Stimulated activated naive CD4-positive, alpha-beta T cell treated with Interleukin-2 at 50 U/mL for 16 hours (primary cell): ENCODE measurements at places on chromosomes 7 and 10.
A peak's percentile ranks its signal among the peaks of the same experiment; 100 is the strongest.

DNA sequence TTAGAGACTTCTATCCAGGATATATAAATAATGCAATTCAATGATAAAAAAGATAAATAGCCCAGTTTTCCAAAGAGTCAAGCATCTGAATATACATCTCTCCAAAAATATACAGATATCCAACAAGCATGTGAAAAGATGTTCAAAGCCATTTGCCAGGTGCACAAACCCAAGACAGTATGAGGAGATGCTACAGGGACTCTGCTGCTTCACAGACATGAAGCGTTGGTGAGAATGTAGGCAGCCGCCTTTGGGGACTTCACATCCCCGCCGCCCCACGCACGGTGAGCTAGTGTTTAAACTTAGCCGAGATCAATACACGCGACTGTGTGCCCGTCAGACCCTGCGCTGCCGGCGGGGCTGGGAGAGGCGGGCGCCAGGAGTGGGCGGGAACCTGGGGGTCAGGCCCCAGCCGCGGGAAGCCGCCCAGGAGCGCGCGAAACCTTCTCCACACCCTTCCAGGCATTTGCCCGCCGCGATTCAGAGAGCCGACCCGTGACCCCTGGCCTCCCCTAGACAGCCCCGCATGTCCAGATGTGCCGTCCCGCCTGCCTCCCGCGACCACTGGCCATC, 927 bp upstream of the ALOX5 start:
- DNase-seq, result peak; percentile 11

- DNase-seq, result no peak
Observed at GRCh38 chr7:135597926-135598305, 40.2 kb downstream of the NUP205 start.

- no peak for DNase-seq
Observed at GRCh38 chr10:19706904-19707303, 109.3 kb upstream of the PLXDC2 start.

- DNase-seq, result no peak
Observed at GRCh38 chr7:17732083-17732482, 208.2 kb downstream of the SNX13 start.

GRCh38 chr7:135693558-135693957, 31.2 kb downstream of the STMP1 start:
- DNase-seq, result no peak

GRCh38 chr10:74733612-74734011, 92.8 kb upstream of the KAT6B start:
- no peak for DNase-seq

DNA sequence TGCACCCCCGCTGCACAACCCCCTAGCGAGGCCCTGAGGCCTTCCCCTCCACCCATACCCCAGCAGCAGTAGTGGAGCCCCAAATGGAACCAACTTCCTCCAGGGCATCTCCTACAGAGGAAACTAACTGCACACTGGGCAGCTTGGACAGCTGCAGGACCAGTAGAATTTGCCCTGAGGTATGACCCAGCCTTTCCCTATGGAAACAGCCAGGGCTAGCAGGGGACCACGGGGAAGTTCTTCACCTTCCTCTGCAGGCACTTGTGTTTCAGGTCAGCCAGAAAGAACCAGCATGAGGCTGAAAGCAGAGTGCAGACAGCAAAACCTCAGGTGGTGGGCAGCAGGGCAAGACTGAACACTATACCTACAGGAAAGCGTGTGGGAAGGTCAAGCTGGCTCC, 5.7 kb upstream of the EEPD1 start:
- no peak for DNase-seq

DNA sequence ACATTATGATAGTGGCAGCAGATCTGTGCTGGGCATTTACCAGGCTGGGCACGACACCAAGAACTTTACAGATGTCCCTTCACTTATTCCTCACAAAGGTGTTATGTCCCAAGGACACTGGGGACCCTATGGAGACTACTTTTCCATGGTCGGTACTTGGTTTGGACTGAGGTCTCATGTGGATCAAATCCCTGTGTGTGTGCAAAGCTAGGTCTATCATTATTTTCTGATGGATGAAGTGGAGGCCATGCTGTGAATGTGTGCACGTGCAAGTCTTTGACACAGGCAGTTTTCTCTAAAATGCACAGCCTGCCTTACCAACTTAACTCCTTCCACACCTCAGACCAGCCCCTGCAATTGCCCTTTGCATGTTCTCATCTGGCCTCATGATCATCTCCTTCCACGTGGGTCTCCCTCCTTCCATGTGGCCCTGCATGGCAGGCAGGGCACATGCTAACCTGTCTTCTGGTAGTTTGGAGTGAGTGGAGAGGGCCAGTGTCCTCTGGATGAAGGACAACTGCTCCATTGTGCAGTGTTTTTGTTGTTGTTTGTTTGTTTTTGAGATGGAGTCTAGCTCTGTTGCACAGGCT, 16.0 kb upstream of the ZNF273 start:
- no peak for DNase-seq

DNA sequence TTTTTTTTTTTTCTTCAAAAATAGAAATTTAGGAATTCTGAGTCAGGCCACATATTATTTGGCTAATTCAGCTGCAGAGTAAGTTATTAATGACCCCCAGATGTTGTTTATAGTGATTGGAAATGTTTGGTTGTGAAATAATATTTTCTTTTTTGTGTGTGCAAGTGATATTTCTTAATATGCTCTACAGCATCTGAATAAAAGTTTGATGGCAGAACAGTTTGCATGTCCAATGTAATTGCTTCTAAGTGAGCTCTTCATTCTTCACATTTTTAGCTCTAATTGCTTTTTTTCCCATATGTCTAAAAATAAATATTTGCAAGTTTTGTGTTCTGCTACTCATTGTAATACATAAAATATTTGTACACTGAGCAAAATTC, 116.0 kb downstream of the ARID5B start:
- DNase-seq, result no peak

- DNase-seq, result no peak
Observed at GRCh38 chr10:49664006-49664841, 15.2 kb upstream of the C10orf53 start.

DNA sequence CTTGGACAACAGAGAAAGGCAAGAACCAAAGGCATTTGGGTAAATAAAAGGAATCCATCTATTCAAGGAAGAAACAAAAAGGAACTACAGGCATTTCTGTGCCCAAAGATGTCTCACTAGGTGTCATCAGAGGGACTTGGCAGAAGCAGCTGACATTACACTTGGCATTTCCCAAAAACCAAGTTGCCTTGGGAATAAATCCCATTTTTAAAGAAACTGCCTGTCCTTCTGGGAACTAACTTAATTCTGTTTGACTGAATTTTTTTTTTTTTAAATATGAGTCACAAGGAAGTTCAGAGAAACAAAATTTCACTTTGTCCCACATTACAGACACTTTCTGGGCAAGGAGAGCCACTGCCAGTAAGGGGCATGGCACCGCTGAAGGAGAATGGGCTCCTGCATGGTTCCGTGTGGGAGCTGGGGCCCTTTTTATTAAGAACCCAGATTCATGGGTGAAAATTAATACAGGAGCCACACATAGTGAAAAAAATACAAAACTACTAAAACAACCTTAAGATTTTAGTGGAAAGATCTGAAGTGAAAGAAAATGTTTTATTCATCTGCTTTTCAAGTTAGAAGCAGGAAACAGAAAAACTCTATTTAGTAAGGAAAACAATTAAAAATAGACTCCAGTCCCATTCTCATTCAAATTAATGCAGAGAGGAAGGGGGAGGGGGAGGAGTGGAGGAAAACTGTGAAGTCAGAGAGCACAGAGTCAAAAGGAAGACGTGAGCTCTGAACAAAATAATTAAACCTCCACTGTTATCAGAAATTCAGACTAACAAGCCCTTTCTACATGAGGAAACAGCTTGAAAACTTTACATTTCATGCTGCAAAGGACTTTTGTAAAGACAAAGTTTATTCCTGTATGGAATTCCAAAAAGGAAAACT, 118.4 kb upstream of the PDLIM1 start:
- no peak for DNase-seq

GRCh38 chr10:101062232-101063049, 652 bp downstream of the KAZALD1 start:
- peak; percentile 57 for DNase-seq

GRCh38 chr7:156606691-156607331, 33.8 kb upstream of the RNF32 start:
- no peak for DNase-seq

GRCh38 chr7:30467271-30467670, 11.3 kb downstream of the NOD1 start:
- no peak for DNase-seq

DNA sequence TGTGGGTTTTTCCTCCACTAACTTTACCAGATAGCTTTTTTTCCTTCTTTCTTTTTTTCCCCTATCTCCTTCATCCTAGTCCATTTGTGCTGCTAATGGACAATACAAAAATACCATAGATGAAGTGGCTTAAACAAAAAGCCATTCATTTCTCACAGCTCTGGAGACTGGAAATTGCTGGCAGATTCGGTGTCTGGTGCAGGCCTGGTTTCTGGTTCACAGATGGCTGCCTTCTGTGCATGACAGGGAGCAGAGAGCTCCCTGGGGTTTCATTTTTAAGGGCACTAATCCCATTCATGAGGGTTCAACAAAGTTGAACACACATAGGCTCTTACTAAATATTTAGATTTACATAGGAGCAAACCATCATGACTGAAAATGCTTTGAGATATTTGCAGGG, 467.4 kb downstream of the TYW1 start:
- DNase-seq, result no peak

GRCh38 chr10:49023752-49024151, 84.1 kb upstream of the LRRC18 start:
- DNase-seq, result no peak

GRCh38 chr7:112938863-112939573, 147.6 kb downstream of the GPR85 start:
- peak; percentile 22 for DNase-seq

DNA sequence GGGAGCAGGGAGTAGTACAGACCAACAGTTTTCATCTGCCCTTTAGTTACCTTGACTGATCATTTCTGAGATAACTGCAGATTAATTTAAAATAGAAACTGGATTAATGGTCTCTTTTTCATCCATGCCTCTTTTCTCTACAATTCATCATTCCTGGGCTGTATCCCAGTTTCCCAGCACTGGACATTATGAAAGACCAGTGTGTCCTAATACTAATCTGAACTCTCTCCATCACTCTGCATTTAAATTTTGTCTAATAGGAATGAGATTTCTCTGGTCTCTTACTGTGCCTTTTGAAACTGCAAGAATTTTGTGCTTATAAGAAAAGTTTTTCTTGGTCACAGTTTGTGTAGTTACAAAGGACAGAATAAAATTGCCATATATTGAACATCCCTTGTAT, 12.7 kb downstream of the PLEKHA8 start:
- no peak for DNase-seq

GRCh38 chr7:31432176-31432575, 81.7 kb upstream of the ITPRID1 start:
- no peak for DNase-seq

GRCh38 chr10:6928586-6928985, 348.5 kb upstream of the PRKCQ start:
- no peak for DNase-seq

DNA sequence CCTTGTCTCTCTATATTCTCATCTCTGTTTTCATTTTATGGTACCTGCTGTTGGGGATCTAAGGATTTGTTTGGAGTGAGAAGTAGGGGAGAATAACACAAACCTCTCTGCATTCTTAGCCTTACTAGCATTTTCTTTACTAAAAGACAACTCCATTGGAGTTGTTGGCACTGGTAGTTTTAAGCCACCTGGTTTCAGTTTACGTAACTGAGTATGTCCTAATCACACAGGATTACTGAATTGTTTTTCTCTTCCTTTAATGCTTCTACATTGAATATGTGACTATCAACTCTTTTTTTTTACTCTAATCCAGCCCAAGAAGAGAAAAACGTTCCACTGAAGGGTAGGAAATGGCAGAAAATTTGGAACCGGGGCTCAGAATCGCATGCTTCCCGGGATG, 30.0 kb upstream of the TRIL start:
- no peak for DNase-seq

DNA sequence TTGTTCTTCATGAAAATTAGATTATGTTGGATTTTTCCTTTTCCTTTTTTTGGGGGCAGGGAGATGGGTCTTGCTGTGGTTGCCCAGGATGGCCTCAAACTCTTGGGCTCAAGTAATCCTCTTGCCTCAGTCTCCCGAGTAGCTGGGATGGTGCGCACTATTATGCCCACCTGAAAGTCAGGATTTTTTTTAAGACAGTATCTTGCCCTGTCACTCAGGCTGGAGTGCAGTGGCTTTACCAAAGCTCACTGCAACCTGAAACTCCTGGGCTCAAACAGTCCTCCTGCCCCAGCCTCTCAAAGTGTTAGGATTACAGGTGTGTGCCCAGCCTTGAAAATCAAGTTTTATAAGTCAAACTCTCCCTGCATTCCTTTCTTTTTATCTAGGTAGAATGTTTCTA, 1.7 kb upstream of the TET1 start:
- no peak for DNase-seq

DNA sequence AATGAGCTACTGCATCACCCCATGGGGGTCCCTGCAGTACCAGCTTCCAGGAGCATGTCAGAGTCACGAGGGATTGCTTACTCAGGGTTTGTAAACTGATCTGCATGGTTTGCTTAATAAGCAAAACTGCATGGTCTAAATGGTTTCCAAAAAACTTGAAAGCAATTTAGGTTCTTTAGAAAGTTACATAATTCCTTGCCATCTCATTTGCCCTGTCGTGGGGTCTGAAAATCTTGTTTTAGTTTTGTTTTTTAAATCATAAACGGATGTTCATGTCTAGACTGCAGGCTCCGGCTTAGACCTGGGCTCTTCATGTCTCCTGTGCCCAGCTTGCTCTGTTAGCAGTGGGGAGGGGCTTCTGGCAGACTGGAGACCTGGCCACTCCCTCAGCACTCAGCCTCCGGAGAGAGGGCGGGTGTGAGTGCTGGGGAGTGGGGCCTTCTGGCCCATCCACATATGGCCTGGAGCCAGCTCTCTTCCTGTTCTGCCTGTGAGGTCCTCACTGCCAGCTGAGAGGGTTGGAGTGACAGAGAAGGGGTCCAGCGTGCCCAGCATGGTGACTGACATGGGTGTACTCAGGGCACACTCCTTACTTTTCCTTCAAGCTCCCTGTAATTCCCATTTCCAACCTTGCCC, 17.5 kb downstream of the PRF1 start:
- no peak for DNase-seq

GRCh38 chr10:73785721-73786511, 510 bp downstream of the ZSWIM8 start:
- DNase-seq, result peak; percentile 46

DNA sequence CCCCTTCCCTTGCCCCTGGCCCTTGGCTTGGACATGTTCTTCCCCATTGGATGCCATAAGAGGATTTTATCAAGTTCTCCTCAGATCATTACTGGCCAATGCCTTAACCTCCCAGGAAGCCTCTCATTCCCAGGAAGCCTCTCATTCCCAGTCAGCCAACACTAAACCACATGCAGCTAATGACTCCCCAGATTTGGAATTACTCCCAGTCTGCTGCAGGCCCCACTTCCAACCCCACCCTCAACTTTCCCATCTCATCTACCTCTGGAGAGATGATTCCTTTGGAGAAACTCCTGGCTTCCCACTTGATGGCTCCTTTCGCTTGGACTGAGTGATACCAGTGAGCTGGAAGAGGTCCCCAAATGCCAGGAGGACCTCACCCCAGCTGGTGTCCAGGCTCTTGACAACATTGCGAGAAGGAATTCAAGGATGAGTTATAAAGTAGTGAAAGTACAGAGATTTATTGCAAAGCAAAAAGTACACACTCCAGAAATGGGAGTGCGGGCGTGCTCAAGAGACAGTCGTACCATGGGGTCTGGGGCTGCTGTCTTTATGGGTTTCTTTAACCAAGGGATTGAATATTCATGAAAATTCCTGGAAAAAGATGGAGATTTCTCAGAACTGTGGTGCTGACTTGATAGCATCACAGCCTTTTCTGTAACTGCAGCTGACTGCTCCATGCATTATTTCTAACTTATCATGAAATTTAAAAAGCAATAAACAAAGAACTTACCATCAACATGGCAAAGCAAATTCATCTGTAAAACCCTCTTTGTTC, 117.2 kb upstream of the ADCY1 start:
- DNase-seq, result no peak
